ENCODE measurements at places on chromosomes 6 and 20. TPM values are rescaled to one million over a fixed set of nuclear protein-coding genes. Genes with fewer than 3 reads are reported as not detected.

DNA sequence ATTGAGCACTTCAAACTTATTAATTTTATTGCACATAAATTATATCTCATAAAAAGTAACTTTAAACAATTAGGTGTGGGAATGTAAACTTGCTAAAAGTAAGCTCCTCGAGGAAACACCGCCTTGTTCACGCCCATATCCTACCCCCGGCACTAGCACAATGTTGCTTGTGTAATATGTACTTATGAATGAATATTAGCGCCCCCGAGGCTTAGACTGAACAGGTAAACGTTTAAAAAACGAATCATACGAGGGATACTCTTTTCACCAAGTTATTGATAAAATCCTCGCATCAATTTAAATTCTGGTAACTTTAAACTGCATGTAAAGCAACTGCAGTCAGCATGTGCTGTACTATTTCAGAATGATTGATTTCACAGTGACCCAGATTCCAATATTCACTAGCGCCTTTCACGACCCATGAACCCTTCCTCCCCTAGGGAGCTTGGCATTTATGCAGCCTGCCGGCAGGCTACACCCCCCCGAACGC is 637 bp downstream of the TFB1M start:
- no peak for DNase-seq

GRCh38 chr20:1101533-1101932 is 16.9 kb upstream of the PSMF1 start:
- DNase-seq = no peak

DNA sequence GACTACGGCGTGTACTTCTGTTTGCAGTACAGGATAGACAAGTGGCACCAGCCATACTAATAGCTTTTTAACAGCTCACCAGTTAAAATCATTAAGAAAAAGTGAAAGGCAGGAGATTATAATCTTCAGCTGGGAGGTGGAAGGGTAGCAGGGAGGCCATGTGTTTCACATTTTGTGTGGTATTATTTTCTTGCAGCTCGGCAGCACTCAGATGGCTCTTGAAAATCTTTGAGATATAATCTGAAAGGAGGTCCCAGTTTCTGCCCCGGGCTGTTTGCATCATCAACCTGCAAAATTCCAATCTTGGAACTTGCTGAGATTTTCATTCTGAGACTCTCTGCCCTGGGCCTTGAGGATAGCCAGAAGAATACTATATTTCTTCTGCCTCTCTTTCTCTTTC is 87.5 kb upstream of the HDAC2 start:
- no peak for DNase-seq

- no peak for DNase-seq
These were observed 30.0 kb upstream of the FABP7 start for GRCh38 chr6:122749451-122750050.

DNA sequence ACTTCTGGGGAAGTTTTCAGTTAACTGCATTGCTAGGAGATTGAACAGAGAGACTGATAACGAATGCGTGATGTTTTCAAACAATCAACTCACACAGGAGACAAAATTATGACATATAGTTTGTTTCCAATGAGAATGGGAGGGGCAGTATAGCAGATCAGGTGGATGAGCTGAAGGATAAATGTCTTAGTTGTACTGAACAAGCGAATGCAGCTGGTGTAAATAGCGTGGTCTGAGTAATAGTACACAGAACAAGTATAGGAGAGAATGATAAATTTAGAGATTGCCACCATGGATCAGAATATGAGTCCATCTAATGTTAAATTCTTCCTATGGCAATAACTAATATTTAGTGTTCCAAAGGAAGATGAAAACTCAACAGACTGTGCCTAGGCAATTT is 858.6 kb downstream of the EYS start:
- DNase-seq = no peak

- DNase-seq = no peak
These were observed 192.1 kb downstream of the SAMD5 start for GRCh38 chr6:147700436-147701209.

DNA sequence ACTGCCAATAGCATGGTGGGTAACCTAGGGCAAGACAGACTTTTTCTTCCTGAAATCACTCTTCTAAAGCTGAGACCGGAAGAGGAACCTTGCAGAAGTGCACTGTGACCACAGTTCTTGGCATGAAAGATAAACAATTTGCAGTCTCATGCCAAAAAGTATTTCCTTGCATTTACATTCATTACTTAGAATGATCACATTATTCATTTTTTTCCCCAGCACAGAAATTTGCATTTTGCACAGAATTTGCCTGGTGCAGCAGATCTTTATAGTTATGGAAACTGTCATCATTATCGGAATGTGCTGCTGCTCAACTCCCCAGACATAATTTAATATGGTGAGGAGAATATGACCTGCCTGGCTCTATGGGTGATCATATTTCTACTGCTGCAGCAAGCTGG is 42.2 kb upstream of the EDN3 start:
- DNase-seq = no peak

DNA sequence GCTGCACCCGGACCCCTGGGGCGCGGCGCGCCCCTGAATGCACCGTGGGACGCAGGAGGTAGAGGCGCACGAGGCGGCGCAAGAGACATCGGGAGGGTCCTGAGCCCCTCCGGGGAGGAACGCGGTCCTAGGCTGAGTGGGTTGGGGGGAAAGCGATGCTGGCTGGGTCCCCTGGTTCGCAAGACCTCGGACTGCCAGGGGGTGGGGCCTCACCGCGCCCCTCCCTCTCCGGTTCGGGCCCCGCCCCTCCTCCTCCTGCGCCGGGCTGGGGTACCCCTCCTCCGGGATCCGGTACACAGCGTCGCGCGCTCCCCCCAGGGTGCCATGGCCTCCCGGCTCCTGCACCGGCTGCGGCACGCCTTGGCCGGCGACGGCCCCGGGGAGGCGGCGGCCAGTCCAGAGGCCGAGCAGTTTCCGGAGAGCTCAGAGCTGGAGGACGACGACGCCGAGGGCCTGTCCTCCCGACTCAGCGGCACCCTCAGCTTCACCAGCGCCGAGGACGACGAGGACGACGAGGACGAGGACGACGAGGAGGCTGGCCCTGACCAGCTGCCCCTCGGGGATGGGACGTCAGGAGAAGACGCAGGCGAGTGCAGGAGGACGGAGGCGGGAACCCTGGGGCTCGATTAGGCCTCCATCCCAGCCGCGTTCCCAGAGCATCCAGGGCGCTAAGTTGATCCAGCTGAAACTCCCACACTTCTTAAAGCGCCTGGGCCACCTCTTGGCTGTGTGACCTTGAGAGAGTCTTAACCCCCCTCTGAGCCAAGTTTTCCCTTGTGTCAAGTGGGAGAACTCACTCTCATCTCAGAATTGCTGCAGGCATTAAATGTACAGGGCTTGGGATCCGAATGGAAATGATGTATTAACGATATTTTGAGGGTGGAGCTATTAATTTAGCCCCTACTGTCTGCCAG is 541 bp downstream of the SNX21 start:
- DNase-seq = no peak

GRCh38 chr6:53910834-53911233 is 116.0 kb downstream of the LRRC1 start:
- no peak for DNase-seq

The SLC12A5 gene
- polyA plus RNA-seq = 0.55 TPM

The MMP24 gene
- polyA plus RNA-seq = 0.45 TPM

The CUTA gene
- polyA plus RNA-seq = 298 TPM

The FERMT1 gene
- 2.8 TPM for polyA plus RNA-seq

The C20orf144 gene
- 0.14 TPM for polyA plus RNA-seq

The SLC22A7 gene
- not detected for polyA plus RNA-seq

The RAET1G gene
- 3.0 TPM for polyA plus RNA-seq
